ENCODE measurements at places on chromosomes 1 and 21.
A peak's percentile ranks its signal among the peaks of the same experiment; 100 is the strongest.

- no peak for DNase-seq
Observed at GRCh38 chr21:46393941-46394594, 64.6 kb upstream of the DIP2A start.

- DNase-seq = no peak
Observed at GRCh38 chr1:36151845-36152203, 2.5 kb upstream of the TRAPPC3 start.

DNA sequence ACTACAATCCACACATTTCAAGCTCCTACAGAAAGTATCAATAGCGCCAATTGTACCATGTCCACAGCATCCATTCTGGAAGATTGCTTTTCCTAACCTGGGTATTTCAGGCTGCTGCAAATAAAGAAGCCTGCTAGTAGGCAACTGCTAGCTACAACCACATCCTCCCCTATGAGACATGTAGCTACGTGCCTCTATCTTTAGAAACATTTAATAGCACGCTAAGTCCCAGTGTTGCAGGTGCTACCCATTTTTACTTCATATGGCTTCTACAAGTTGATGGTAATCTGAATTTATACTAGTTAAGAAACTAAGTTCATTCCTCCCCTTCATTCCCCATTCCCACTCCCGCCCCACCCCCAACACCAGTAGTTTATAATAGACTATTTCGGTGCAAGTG is 7.4 kb upstream of the AMPD1 start:
- no peak for DNase-seq

DNA sequence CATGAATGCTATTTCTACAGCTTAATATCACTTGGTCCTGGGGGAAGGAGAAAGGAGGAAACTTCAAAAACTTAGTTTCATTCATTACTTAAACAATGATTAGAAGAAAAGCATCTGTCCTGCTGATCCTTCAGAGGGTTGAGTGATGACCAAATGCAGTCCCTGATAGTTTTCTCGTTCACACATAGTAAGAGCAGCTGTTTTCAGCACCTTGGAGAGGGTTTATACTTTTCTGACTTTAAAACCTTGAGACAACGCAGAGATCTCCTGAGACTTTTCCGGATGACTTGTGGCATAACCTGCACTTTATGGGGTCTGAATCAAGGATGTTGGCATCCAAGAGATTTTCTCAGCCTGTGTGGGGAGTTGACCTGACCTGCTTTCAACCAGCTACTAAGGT is 94.0 kb upstream of the KCND3 start:
- DNase-seq = no peak

- peak; percentile 92 for DNase-seq
Observed at GRCh38 chr1:62356257-62356835, 37.1 kb upstream of the KANK4 start.

DNA sequence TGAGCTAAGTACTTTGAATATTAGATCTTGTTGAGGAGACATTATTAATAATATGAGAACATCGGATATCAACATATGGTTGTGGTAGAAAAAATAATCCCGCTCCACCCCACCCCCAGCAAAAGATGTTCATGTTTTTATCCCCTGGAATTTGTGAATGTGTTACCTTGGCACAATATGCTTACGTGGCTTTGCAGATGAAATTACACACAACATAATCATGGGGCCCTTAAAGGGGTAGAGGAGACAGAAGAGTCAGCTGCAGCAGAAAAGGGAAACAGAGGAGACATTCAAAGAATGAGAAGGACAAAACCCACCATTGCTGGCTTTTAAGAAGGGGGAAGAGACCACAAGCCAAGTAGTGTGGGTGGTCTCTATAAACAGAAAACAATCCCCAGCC is 104.1 kb downstream of the SEC16B start:
- no peak for DNase-seq

- DNase-seq = no peak
Observed at GRCh38 chr1:30903343-30904034, 5.1 kb downstream of the SDC3 start.

DNA sequence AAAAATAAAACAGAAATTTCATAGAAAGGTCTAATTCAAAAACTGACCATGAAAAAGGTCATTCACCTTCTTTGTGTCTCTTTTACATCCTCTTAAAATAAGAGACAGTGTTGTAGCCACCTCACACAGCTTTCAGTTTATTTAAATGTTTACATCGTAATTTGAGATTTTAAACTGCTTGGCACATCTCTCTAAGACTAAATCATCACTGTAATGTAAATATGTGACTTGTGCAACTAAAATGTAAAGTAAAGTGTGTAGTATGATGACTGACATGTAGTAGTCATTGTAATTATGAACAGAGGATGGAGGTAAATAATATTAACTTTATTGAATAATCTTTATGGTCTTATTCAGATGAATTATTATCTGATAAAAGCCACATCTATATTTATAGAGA is 283.9 kb downstream of the KCNT2 start:
- no peak for DNase-seq

GRCh38 chr21:37862536-37862935 is 53.7 kb downstream of the KCNJ6 start:
- DNase-seq = peak; percentile 56

DNA sequence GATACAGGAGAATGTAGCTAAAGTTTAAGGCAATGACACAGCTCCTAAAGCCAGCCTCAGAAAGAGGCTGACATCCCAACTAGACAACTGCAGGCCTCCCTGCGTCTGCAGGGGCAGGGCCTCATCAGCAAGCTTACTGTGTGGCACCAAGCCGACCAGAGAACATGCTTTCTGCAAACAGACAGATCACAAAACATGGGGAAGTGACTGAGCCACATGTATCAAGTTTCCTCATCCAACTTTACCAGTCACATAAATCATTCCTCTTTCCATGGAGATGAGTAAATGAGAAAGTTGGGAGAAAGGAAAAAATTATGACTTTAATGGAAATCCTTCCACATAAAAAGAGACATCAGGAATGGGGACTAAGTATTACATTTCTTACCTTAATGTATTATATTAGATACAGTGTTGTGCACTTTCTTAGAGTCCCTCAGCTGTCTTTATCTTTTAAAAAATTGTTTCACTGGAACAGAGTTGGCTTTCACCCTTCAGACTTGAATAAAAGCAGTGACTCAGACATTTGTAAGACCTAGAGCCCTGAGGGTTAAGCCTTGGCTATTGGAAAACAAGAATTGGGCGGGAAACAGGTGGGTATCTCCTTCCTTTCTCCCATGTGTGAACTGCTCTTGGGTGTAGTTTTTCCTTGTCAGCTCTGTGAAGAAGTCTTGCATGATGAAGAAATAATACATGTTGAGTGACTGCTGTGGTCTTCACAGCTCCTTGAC is 305.7 kb upstream of the SNX7 start:
- DNase-seq = no peak

DNA sequence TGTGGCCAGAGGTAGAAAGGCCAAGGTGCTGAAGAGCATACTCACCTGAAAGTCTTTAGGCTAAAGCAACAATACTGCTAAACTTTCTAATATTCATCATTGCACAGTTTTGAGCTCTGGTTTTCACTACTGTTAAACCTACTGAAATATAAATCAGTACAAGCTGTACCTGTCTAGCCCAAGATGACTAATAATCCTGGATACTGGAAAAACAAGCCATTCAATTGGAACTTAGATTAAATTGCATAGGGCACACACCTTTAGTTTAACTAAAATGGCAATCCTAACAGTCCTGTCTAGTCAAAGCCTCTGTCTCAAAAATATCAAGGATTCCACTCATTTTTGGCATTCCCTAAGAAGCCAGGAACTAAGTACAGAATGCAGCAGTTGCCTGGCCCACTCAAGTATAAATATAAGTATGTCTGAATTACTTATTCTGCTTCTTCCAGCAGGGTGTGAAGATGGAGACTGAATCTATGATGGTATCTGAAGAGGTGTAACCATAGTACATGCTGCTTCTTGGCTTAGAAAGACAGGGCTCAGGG is 3.1 kb downstream of the CHML start:
- DNase-seq = no peak

- DNase-seq = no peak
Observed at GRCh38 chr1:225481738-225482137, 53.9 kb upstream of the LBR start.

DNA sequence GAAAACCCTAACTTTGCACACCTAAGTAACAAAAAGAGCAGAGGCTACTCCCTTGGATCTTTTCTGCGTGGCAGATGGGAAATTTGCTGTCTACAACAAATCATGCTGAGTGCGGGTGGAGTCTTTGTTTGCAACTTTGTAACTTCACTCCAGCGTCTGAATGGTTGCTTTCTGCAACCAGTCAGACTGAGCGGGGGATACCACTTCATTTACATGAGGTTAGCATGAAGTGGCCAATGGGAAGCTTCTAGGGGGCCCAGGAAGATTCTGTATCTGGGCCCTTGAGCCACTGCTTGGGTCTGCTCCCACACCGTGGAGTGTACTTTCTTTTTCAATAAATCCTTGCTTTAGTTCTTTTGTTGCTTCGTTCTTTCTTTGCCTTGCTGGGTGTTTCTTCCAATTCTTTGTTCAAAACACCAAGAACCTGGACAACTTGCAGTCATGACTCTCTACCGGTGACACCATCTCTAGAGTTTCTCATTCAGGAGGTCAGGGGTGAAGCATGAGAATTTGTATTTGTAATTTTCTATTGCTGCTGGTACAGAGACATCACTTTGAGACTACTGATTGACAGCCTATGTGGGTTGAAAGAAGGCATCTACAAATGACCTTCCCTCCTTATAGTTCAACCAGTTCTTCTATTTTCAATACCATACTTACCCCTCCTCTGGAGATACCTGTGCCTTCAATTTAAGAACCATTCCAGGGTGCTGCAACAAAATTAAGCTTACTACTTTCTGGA is 55.8 kb upstream of the RC3H1 start:
- no peak for DNase-seq

GRCh38 chr1:24540051-24540905 is 15.6 kb upstream of the NCMAP start:
- DNase-seq = peak; percentile 17

- no peak for DNase-seq
Observed at GRCh38 chr1:11338284-11338924, 65.4 kb downstream of the UBIAD1 start.

- peak; percentile 76 for DNase-seq
Observed at GRCh38 chr1:45569962-45570581, 13.8 kb upstream of the NASP start.

- no peak for DNase-seq
Observed at GRCh38 chr1:167440776-167441175, 77.6 kb downstream of the CD247 start.

- DNase-seq = no peak
Observed at GRCh38 chr21:44499211-44499560, 40.8 kb downstream of the KRTAP10-1 start.

DNA sequence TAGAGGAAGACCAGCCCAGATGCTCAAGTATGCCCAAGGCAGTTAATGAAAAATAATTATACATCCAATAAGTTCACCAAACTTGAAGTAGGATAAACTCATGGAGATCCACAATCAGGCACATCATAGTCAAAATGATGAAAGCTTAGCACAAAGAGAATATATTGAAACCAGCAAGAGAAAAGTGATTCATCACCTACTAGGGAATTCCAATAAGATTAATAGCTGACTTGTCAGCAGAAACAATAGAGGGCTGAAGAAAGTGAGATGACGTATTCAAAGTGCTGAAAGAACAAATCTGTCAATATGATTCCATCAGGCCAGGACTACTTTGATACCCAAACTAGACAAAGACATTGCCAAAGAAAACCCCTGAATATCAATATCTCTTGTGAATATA is 251.7 kb upstream of the BEND5 start:
- peak; percentile 65 for DNase-seq

GRCh38 chr1:205710201-205711062 is 30.1 kb upstream of the SLC45A3 start:
- no peak for DNase-seq

DNA sequence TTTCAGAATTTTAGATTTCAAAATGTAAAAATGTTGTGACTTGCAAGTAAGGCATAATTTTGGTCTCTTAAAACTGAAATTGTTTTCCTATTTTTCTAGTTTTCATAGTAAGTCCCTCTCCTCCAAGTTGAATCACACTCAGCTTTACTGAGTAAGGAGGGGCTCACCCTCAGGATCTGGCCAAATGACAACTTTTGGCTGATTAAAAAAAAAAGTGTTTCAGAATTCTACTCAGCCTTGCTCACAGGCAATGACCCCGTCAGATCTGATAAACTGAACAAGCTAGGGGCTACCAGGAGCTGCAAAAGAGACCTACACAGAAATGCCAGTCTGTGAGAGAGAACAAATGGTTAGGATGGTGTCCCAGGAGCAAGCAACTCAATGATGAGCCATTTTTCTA is 159.8 kb downstream of the PBX1 start:
- DNase-seq = no peak

GRCh38 chr21:45594721-45595489 is 48.6 kb upstream of the PCBP3 start:
- DNase-seq = no peak

GRCh38 chr21:27371115-27371974 is 404.5 kb upstream of the ADAMTS5 start:
- DNase-seq = no peak

- no peak for DNase-seq
Observed at GRCh38 chr1:35657851-35658250, 16.5 kb upstream of the PSMB2 start.

GRCh38 chr1:38082769-38083263 is 36.2 kb upstream of the POU3F1 start:
- DNase-seq = no peak

DNA sequence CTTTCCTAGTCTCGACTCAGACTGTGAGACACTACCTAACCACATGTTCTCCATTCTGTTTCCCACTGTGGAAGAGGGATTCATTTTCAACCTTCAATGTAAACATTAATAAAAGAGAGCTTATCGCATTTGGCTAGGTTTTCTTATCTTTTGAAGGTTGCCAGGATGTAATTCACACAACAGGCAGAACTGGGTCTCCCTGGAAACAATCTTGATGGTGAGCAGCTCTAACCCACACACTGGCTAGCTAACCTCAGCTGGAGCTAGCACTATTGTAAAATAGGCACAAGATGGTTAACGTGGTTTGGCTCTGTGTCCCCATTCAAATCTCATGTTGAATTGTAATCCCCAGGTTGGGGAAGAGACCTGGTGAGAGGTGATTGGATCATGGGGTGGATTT is 75.1 kb downstream of the ZSCAN20 start:
- DNase-seq = no peak

DNA sequence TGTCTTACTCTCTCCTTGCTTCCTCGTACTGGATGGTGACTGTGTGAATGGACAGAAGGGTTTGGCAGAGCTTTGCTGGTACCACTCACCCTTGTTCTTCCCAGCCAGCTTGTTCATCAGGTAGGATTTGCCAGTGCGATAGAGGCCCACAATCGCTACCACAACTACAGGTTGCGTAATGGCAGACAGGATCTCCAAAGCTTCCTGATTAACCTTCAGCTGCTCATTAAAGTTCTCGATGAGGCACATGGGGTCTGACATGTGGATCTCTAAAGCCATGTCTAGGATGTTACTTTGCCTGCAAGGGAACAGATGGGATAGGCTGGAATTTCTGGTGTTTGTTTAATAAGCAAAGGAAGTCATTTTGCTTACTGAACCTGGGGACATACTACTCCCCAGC is 3.4 kb downstream of the GBP5 start:
- DNase-seq = no peak

- peak; percentile 88 for DNase-seq
Observed at GRCh38 chr1:207890136-207890738, 20.7 kb downstream of the CD34 start.
